ENCODE measurements at places on chromosomes 5 and 9.

- peak; percentile 1 for DNase-seq
These were observed 89.7 kb upstream of the CCNG1 start for GRCh38 chr5:163347671-163348070.

DNA sequence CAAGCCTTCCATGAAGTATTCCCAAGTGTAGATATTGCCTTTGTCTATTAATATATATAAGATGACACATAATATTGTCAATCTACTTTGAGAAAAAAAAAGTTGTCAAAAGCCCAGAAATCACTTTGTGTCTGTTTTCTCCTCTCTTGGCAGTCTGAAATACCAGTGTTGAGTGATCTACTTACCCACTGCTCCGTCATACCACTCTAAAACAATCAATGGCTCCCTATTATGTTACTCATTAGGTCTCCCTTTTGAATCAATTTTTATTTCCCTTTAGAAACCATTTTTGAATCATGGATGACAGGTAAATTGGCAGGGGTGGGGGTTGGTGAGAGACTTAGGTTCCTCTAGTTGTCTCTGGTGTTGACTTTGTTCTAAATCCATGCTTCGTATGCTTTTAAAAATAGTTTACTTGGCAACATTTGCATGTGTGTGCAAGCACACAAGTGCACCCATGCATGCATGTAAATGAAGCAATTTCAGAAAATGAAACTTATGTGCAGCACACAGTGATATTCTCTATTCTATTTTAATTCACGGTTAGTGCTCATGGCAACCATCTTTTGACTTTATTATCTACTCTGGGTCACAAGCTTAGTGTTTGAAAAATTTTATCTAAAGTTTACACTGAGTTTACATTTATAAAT, 378.9 kb downstream of the RAB3C start:
- DNase-seq, result no peak

- no peak for DNase-seq
These were observed 290.6 kb downstream of the AOPEP start for GRCh38 chr9:95017062-95017461.

DNA sequence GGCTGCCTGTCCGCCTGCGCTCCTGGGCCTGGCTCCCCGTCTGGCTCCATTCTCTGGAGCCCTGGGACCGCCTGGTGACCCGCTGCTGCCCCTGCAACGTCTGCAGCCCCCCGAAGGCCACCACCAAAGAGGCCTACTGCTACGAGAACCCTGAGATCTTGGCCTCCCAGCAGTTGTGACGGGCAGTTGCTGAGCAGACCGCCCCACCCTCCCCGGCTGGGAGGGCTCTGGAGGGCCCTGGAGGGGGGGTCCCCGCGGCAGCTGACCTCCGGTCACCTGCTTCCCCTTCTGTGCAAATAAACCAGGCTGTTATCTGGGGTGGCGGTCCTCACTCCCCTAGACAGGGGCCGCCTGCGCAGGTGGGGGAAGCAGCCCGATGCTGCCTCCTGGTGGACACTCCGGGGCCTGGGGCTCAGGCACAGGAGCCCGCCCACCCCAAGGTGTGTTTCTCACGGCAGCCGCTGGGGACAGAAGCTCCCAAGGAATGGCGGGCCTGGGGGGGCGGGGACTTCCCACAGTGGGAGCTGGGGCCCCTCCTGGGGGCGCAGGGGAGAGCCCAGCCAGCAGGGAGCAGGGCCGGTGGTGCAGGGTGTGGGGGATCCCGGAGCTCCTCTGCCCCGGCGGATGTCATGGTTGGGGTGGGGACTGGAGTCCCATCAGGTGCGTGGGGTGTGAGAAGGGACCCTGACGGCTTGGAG, 4.7 kb upstream of the TUBB4B start:
- peak; percentile 86 for DNase-seq

DNA sequence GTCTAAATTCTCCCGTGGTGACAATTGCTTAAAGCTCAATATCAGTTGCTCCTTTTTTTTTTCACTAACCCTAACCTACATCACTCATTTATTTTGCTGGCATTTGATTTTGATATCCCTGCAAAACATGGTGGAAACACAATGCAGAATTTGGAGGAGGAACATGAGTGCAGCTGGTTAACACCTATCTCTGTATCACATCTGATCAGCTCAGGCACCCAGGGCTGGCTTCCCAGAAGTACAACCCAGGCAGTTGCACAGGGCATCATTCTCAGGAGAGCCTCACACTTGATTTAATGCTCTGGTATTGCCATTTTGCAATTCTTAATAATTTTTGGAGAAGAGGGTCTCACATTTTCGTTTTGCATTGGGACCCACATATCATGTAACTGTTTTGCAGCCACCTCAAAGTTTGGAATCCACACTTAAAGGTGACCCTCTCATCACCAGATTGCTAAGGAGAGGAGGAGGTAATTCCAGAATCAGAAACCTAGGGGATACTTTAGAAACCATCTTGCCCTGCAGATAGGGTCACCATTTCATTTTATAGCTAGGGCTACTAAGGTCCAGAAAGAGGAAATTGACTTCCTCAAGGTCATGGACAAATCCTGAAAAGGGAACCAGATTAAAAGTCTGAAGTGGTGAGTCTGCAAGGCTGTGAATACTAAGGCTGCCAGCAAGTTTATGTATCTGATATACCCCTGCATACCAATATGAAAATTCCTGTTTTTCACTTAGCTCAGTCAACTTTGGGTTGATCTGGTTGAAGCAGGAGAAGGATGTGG, 19.3 kb upstream of the ADAM19 start:
- DNase-seq, result no peak

DNA sequence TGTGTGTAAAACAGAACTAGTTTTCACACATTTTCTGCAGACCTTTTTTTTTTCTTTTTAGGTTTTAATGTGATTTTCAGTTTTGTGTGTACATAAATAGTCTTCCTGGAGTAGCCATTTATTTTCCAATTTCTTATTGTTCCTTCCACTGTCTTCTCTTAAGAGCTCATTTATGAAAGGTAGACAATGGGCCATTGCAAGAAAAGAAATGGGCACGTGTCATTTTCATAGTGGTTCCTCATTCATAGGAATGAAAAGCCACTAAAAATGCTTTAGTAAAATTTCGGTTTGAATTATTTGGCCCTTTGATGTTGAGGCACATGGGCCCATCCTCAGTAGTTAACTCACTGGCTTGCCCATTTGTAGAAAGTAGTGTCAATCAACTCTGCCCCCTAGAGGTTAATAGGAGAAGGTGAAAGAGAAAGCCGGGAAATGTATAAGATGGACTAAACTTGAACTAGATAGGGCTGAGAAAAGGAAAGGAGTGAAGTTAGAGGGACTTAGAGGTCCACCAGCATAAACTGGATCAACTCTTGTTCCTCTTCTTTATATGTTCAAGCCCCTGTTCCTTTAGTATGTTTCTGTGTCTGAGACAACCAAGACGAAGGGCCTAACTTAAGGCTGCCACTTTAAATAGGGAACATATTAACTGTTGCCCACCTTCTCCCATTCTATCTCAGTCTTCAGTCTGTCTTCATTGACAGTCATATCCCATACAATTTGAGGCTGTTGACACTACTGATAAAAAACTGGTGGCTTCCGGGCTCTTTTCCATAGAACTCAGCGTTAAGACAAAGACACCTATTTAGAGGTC, 72.6 kb downstream of the SMARCA2 start:
- DNase-seq, result peak; percentile 61

- no peak for DNase-seq
These were observed 328.2 kb upstream of the GRAMD2B start for GRCh38 chr5:126094991-126095390.

DNA sequence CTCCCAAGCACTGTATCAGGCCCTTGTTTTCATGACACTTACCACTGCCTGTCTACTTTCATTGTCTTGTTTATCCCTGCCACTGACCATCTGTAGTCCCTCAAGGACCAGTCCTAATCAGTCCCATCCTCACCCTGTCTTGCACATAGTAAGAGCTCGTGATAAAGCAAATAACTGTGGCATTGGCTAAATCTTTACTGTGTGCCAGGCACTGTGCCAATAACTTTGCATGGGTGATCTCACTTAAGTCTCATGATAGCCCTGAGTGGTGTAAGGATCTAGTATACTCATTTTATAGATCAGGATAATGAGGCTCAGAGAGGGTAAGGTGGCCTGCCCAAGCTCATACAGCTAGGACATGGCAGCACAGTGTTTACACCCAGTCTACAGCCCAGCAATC, 5.6 kb downstream of the CDX1 start:
- DNase-seq, result no peak

- DNase-seq, result no peak
These were observed 113.2 kb downstream of the SLC25A46 start for GRCh38 chr5:110852053-110852452.

- DNase-seq, result no peak
These were observed 438 bp downstream of the NSUN2 start for GRCh38 chr5:6632324-6632887.

- no peak for DNase-seq
These were observed 22.7 kb downstream of the CAMK2A start for GRCh38 chr5:150266871-150267291.

GRCh38 chr9:32986971-32987370, 14.5 kb downstream of the APTX start:
- DNase-seq, result no peak

DNA sequence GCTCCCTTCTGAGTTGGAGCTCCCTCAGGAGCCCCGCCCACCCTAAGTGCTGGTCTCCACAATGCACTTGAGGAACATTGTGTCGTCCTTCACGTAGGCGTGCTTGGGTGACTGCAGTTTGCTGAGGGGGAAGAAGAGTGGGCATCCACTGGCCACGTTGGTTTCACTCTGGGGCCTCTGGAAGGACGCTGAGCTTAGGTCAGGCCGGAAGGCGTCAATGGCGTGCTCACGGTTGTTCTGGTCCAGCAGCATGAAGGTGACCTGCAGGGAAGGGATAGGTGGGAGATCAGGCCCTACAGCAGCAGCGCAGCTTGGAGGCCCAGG, 21.7 kb downstream of the TRAF1 start:
- DNase-seq, result no peak

DNA sequence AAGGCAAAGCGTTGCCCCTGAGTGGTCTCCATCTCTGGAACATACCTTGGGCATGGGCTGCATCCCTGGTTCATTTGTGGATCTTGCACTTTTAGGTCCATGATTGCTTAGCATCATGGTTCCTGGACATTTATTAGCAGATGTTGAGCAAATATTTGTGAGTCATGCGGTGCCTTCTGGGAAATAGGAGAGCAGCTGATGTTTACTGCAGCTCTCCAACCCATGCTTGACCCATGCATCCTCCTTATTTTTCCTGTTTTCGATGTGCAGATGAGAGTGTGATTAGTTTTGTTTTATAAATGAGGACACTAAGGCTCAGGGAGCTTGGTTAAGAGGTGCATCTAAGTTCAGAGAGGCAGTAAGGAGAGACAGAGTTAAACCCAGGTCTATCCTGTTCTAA, 253.7 kb downstream of the ICE1 start:
- DNase-seq, result no peak

GRCh38 chr9:123984802-123985201, 26.8 kb upstream of the LHX2 start:
- no peak for DNase-seq

DNA sequence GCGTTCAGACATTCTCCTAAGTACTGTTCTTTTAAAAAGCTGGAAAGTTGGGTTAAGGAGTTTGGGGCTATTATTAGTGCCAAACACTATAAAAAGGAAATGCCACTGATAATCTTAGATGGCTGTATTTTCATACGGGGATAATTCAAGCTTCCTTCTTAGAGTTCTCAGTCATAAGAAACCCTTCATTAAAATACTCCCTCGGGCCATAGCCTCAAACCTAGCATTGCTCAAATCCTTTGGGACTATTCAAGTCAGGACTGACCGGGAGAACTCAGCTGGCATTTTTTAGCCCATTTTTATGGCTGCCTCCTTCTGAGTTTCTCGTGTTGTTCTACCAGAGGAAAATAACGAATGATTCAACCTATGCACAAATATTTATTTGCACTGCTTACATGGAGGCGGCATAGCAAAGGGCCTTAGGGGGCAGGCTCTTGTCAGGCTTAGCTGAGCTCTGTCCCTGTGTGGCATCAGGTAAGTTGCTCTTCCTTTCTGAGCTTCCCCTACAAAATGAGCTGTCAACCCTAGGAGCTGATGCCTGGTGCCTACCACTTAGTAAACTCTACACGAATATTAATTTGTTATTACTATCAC, 33.5 kb upstream of the ADAM19 start:
- DNase-seq, result no peak

DNA sequence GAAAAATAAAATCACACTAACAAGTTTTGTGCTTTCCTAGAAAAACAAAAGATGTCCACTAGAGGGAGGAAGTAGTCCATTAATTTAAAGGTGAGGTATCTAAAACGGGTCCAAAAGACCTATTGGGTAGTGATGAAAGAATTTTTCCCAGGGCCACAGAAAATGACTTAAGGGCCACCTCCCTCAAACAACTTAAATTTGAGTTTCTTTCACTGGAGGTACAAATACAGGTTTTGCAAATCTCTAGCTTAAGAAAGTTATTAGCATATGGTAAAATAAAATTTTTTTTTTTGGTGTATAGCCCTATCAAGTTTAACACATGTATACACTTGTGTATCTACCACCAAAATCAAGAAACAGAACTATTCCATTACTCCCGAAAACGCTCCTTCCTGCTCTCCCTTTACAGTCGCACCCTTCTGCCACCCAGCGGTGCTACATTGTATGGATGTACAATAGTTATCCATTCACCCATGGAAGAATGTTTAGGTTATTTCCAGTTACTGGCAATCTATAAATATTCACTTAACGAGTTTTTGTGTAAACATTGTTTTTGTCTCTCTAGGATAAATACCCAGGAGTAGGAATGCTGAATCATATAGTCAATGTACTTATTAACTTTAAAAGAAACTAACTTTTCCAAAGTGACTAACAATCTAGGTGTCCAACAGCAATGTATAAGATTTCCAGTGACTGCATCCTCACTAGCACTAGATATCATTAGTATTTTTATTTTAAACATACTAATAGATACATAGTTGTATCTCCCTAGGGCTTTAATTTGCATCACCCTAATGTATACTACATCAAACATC, 21.9 kb downstream of the DEPDC1B start:
- DNase-seq, result peak; percentile 1

- DNase-seq, result no peak
These were observed 38.1 kb upstream of the FCN1 start for GRCh38 chr9:134955801-134956200.

Measured in stimulated activated naive CD4-positive, alpha-beta T cell (primary cell).